ENCODE measurements at places on chromosomes 7 and 10. TPM values are rescaled to one million over a fixed set of nuclear protein-coding genes. Genes with fewer than 3 reads are reported as not detected.
A peak's percentile ranks its signal among the peaks of the same experiment; 100 is the strongest.

- DNase-seq, result no peak
Observed at GRCh38 chr10:68574051-68574450, 13.9 kb downstream of the TET1 start.

- no peak for DNase-seq
Observed at GRCh38 chr10:121511943-121512342, 86.3 kb downstream of the FGFR2 start.

DNA sequence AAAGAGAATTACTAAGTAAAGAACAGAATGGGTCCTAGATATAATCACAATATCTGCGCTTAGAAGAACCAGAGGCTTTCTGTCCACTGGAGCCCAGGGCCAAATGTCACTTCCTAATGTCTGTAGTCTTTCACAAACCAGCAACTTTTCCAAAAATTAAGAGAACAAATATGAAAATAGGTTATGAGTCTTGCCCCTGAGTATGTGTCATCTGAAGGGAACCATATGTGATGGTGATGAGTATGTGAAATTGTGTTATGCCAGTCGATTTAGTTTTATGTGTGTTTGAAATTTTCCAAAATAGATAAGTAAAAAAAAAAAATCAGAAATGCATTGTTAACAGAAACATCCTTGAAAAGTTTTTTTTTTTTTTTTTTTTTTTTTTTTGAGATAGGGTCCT is 15.4 kb upstream of the HTR5A start:
- DNase-seq, result no peak

DNA sequence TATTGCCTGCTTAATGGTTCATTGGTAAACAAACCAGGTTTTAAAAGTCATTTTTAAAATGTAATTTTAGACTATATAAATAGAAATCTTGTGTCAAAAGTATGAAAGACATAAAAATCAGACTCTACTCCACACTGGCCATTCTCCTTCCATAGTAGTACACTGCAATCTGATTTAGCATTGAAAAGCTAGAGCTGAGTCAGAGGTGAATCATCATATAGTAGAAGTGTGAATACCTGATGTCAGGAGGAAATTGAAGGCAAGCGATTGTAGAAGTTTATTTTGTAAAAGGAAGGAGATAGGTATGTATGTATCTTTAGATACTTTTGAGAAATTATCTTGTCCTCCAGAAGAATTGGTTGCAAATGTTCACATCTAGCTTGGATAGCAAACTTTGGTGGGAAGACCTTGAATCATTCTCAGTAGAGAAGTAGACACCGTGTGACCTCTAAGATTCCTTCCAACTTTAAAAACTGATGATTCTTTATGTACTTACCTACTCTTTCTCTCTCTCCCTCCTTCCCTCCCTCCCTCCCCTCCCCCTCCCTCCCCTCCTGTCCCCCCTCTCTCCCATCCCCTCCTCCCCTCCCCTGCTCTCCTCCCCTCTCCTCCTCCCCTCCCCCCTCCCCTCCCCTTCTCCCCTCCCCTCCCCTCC is 88.1 kb downstream of the BTAF1 start:
- no peak for DNase-seq

DNA sequence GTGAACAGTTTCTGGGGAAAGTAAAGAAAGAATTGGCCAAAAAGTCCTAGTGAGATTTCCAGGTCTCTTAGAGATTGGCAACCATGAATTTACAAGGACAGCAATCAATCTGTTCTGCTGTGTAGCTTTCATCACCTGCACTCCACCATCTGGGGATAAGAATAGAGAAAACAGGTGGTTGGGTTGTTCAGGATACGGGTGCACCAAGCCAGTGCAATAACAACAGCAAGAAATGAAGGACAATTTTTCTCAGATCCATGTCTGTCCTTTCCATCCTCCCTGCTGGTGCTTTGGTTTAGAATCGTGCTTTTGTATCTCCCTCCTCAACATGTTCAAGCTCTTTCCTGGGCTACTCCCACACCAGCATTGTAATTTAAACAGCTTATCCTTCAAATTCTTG is 787.7 kb downstream of the GRID1 start:
- no peak for DNase-seq

GRCh38 chr7:104272767-104273384 is 55.5 kb upstream of the LHFPL3 start:
- peak; percentile 31 for DNase-seq

GRCh38 chr10:26372513-26373354 is 65.4 kb upstream of the APBB1IP start:
- no peak for DNase-seq

DNA sequence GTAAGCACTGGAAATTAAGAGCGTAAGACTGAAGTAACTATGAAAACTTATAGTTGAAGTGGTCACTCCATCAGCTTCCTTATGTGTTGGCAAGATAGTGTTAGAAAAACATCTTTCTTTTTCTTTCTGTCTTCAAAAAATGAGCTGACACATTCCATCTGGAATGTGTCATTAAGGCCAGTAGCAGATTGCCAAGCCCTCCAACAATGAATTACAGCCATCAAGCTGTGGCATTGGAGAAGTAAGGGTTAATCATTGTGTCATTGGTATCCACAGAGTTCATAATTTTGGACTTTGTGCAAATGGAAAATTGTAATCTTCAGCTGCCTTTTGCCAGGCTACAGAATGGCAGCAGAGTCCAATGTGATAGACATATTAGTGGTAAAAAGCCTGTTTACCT is 926.3 kb downstream of the NRG3 start:
- DNase-seq, result no peak

DNA sequence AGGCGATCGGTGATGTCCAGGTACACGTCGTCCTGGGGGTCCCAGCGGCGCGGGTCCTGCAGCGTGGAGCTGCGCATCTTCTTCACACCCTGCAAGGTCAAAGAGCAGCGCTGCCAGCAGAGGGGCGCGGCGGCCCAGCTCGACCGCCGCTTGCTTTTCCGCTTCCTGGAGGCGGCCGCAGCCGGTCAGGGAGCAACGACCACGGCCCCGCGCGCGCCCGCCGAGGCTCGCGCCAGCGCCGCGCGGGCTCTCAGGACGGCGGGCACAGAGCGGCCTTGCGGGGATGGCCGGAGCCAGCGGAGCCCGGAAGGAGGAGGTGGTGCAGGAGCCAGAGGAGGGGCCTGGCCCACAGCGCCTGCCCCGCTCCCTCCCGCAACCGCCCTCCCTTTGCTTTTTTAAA is 76.4 kb upstream of the CDC14C start:
- no peak for DNase-seq

DNA sequence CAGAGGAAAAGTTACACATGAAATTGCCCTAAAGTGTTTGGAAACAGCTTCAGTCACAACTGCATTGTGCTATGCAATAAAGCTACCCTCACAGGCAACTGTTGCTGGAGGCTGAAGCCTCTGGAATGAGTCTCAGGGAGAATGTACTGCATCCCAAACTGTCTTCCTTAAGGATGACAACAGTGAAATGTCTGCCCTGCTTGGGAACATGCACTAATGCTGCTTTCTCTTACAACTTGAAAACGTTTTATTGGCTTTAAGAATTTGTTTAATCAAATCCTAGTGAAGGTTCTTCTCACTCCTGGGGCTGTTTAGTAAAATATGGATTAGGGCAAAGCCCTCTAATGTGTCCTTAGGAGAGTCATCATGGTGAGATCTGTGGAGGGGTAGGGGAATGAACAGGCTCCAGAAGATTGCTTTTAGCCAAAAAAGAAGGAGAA is 215.4 kb downstream of the TWIST1 start:
- DNase-seq, result no peak

DNA sequence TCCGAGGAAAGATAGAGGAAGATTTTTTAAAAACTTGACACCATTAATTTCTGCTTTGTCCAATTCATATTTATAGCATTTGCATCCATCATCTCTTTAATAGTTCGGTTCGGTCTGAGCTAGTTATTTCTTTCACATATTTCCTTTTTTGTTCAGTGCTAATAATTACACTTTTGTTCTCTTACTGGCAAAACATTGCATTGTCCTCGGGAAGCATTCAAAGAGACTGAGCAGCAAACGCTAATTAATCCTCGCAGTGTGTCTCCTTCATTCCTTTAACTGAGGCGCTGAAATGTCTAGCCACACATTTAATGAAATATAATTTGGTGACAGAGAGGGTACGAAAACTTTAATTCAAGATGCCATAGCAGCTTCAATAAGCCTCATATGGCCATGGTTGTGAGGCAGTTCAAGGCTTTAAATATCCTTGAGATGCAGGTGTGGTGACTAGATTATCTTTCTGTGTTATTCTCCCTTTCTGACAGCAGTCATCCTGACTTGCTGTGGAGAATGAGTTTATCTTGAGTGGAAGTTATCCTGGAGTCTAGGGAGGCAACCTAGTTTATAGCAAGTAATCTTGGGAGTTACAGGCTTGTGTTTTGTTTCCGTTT is 431.4 kb downstream of the SDK1 start:
- DNase-seq, result no peak

- DNase-seq, result no peak
Observed at GRCh38 chr10:67780759-67781538, 57.0 kb downstream of the DNAJC12 start.

The FAM25G gene
- polyA plus RNA-seq, result not detected

The BMI1 gene
- polyA plus RNA-seq, result 62.8 TPM

The CPVL gene
- polyA plus RNA-seq, result 14.2 TPM

The TMEM140 gene
- 11.2 TPM for polyA plus RNA-seq

The OR9A2 gene
- not detected for polyA plus RNA-seq

All from spinal cord (tissue), 10 donors.